ENCODE measurements at places on chromosomes 13 and 19.

DNA sequence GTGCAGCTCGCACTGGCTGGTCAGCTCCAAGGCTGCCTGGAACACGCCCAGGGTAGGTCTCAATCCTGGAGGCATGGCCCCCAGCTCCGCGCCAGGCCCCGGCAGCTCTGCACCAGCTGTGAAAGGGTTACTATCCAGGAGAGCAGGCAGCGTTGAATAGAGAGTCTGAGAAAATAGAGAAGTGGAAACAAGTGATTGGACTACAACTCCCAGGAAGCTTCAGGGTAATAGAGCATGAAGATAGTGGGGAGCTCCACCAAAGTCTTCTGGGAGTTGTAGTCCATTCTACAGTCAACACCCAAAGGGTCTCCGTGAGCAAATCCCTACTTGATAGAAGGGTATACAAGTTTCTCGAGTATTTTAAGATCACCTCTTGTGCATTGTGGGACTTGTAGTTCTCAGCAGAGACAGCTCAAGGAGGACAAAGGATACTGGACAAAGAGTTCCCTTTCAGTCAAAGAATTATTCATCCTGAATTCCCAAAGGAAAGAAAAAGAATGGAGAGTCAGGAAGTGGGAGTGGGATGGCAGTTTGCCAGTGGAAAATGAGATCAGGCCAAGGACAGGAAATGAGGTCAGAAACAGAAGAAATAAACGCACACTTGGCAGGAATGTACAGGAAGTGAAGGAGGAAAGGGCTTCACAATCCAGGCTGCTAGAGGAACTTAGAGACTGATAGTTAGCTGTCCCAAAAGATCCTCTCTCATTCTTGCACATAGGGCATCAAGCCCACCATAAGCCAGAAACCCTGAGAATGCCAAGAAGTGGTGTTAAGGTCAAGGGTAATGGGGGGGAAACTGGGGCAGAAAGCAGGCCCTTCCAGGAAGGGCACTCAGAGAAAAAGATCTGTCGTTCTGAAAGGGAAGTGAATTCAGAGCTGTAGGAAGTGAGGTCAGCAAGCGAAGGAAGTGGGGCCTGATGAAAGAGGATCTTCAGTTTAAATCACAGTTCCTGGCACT is 5.5 kb upstream of the MAMSTR start:
- peak; percentile 79 for DNase-seq

DNA sequence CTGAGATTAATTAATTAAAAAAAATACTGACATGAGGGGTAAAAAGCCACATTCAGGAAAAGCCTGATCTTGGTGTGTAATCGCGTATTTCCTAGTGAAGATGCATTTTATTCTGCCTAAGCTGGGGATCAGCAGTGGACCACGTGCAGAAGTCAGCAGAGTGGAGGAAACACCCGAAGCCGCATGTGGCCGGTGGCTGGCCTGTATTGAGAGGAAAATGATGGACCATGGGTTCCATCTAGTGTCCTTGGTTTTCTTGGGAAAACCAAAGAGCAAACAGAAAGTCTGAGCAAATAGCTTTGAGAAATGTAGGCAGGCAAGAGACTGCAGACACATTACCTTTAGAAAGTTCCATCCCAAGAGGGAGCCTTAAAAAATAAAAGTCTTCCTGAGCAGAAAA is 23.7 kb upstream of the SHISA2 start:
- no peak for DNase-seq

DNA sequence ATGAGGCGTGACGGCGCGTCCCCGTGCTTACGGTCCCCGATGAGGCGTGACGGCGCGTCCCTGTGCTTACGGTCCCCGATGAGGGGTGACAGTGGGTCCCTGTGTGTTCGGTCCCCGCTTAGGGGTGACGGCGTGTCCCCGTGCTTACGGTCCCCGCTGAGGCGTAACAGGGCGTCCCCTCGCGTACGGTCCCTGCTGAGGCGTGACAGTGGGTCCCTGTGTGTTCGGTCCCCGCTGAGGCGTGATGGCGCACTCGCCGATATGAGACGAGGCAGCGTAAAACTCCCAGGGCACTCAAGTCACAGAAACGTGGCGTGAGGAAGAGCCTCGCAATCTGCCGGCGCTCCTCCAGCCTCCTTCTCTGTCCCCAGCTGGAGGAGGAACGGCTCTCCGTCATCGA is 20.9 kb downstream of the CFAP97D2 start:
- DNase-seq: no peak

DNA sequence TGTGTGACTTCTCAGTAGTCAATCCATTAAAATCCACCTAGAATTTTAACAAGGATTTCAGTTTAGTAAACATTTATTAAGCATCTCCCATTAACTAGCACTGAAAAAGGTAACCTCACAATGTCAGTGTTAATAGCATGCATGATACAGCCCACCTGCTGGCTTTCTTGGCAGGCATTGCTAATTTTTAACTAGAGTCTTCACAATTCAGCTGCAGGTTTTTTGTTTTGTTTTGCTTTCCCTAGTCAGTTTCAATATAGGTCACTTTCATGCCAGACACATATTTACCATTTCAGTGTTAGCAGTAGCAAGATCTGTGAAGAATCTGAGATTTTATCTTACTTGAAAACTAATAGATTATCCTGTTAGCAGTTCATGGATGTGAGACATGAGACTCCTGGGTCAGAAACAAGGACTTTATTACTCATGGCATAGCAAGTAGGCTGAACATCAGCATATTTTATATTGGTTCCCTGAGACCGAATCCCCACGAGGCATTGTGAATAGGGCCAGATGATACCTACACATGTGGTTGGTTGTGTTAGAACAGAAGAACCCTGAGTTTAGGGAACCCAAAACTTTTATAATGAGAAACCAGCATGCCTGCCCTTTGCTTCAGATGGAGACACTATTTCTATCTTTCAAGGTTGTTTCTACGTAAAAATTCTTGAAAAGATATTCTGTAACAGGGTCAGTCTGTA is 198.0 kb upstream of the HTR2A start:
- DNase-seq: no peak

DNA sequence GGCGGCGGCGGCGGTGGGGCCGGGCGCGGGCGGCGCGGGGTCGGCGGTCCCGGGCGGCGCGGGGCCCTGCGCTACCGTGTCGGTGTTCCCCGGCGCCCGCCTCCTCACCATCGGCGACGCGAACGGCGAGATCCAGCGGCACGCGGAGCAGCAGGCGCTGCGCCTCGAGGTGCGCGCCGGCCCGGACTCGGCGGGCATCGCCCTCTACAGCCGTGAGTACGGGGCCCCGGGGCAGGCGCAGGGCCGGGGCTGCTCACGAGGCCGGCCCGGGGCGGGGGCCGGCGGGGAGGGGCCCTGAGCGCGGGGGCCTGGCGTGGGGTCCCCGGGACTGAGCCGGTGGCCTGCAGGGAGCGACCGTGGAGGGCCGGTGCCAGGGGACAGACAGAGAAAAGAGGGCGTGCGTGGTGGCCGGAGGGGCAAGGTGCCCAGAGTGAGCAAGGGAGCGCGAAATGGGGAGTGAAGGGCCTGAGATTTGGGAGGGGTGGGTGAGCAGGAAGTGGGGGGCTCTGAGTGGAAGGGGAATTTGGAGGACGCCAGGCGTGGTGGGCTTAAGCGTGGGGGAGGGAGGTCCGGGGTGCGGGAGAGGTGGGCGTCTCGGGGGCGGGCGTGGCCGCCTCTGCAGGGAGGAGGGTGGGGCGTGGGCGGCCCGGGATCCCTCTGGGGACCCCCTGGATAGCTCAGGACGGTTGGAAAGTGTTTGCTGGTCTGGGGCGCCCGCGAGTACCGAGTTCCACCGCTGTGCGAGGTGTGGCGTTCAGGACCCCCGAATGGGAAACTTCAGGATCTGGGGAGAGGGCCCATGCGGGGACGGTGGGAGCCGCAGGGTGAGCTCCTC is 575 bp downstream of the CARM1 start:
- DNase-seq: no peak

DNA sequence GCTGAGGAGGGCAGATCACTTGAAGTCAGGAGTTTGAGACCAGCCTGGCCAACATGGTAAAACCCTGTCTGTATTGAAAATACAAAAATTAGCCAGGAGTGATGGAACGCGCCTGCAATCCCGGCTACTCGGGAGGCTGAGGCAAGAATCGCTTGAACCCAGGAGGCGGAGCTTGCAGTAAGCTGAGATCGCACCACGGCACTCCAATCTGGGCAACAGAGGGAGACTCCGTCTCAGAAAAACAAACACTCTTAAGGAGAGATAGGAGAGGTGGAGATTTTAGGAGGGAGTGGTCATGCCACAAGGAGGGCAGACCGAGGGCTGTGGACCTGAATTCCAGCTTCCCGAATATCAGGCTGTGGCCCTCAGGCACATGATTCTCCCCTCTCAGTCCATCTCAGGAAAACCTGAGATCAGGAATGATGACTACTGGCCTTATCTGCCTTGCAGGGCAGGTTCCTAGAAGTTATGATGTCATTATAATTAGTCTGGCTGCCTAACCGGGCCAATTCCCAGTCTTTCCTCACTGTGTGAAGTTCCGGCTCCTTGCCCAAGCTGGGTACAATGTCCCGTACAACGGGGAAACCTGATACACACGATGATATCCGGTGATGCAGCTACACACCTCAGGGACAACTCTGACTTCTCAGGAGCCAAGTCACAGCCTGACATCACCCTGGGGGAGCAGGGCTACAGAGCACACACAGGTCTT is 2.5 kb downstream of the SLC35E1 start:
- DNase-seq: no peak

DNA sequence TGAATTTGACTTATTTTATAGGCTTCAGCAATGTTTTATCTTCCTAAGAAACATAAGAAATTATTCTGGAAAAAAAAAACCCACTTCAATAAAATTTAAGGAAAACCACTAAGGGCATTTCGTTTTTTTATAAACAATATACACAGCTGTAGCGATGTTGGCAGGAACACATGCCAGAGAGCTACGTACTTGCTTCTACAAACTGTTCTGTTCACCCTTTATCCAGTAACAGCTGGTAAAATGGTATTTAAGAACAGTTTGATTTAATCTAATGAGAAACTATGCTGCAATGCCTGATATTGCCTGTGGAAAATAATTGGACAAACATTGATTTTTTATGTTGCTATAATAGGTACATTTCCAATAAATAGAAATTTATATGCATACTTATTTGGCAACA is 137.2 kb upstream of the DACH1 start:
- DNase-seq: no peak

- DNase-seq: no peak
Measured at GRCh38 chr19:33905473-33905936, 108.8 kb downstream of the KCTD15 start.

DNA sequence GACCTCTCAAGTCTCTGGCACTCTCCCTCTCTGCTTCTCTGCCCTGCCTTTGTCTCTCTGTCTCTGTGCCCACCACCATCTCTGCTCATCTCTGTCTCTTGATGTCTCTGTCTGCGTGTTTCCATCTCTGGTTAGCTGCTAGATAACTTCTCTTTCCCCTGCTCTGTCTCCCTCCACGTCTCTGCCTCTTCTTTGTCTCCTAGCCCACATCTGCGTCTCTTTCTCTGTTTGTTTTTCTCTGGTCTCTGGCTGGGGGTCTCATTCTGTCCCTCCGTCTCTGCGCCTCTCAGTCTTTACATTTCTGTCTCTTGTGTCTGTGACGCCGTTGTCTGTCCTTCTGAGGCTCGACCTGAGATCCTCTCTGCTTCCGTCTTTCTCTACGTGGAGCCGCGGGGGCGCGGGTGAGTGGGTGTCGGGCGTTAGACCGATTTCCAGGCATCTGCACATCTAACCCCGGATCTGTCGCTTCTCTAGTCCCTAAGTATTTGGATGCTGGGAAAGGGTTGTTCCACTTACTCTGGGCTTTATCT is 386 bp downstream of the GIPR start:
- DNase-seq: no peak

GRCh38 chr13:36820222-36820621 is 1.2 kb downstream of the RFXAP start:
- DNase-seq: no peak

GRCh38 chr13:105960326-105960725 is 575.1 kb downstream of the EFNB2 start:
- no peak for DNase-seq

- DNase-seq: no peak
Measured at GRCh38 chr19:4699826-4700692, 23.6 kb downstream of the DPP9 start.

DNA sequence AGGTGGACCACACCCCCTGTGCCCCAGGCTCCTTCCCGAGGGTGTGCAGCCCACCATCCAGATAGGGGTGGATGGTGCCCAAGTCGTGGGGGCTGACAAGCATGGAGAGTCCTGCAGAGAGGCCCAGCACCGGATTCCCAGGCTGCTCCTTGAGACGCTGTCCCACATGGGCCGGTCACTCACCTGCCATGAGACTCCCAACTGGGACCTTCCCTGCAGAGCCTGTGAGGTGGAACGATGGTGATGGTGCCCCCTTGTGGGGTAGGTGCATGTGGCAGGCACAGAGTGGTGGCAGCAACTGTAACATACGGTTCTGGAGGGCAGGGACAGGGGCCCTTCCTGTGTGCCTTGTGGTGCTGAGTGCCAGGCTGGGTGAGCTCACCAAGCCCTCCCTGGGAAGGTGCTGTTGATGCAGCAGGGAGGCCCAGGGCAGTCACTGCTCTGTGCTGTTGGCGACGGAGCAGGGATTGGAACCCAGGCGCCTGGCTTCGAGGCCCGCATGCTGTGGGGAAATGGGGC is 33.1 kb downstream of the PPP1R37 start:
- DNase-seq: peak; percentile 39

DNA sequence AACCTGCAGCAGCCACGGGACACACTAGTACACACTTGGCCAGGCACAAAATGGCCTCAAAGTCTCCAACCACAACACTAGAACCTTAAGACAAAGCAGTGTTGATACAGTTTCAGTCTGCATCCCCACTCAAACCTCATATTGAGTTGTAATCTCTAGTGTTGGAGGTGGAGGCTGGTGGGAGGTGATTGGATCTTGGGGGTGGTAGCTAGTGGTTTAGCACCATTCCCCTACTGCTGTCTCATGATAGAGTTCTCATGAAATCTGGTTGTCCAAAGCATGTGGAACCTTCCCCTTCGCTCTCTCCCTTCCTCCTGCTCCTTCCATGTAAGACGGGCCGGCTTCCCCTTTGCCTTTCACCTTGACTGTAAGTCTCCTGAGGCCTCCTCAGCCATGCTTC is 638.7 kb downstream of the UQCRFS1 start:
- DNase-seq: no peak

DNA sequence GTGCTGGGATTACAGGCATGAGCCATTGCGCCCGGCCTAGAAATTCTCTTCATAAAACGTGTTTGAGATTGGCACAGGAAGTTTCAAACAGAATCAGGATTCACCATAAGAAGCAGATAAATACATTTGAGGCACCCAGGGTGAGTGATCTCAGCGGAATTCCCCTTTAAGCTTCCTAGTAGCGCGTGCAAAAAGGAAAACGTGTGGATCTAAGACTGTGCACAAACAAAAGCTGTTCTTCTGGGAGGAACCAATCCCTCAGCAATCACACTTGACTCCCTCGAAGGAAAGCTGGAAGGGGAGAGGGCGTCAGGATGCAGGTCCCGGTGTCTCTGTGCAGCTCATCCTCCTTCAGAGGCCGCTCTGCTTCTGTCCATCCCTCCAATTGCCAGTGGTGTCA is 15.5 kb downstream of the MCF2L start:
- no peak for DNase-seq

DNA sequence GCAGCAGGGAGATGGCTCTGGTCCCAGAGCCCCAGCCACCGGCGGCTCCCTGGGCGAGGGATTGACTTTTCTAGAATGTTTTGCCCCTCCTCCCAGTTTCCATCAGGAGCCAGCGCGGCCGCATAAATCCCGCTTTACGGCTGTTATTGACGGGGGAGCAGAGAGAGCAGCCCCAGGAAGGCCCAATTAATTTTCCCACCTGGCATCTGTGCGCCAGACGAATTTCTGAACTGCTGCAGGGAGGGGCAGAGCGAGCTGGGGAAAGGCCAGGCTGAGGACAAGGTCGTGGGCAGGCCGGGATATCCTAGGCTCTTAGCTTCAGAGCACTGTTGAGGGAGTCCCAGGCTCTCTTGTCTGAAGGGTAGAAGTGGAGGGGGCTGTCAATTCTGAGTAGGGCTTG is 24.7 kb downstream of the ZNRF4 start:
- no peak for DNase-seq
